ENCODE measurements at places on chromosomes 6 and 20. TPM values are rescaled to one million over a fixed set of nuclear protein-coding genes. Genes with fewer than 3 reads are reported as not detected.

The EGFL8 gene
- total RNA-seq, result 28.1 TPM

The GPR6 gene
- not detected for total RNA-seq

The TRIM31 gene
- 9.9 TPM for total RNA-seq

The PDYN gene
- total RNA-seq, result not detected

The SAPCD1 gene
- 10.3 TPM for total RNA-seq

The CST2 gene
- not detected for total RNA-seq

The CDSN gene
- not detected for total RNA-seq

Measured in Peyer's patch (tissue), 4 donors.